Urinary bladder (tissue), 4 donors: ENCODE measurements at places on chromosomes 16 and 17. TPM values are rescaled to one million over a fixed set of nuclear protein-coding genes. Genes with fewer than 3 reads are reported as not detected.

The XYLT1 gene
- 10.1 TPM for polyA plus RNA-seq

The ARL16 gene
- 47.0 TPM for polyA plus RNA-seq

DNA sequence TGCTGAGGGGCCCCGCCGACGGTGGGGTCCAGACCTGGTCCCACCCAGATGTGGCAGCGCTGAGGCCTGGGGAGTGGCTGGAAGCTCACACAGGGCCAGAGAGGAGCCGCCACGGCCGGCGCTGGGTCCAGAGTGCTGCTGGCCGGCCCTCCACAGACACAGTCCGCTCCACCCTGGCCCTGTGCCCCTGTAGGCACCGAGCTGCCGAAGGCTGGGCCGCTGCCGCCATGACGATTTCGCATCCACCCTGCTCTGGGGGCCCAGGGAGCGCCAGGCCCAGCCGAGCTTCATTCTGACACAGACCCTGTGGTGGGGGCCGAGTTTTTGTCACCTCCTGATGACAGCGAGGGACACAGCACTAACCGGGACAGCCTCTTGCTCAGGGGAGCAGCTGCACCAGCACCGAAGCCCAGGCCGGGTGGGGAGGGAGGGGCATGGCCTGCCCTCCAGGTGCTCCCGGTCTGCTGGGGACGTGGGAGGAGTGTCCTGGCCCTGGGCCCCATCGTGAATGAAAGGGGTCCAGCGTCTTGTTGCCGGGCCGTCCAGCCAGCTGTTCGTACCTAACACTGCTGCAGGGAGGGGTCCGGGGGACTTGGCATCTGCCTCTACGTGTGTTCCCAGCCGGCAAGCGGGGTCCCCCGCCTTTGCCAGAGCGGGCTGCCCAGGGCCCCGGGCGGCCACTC lies 27.1 kb upstream of the SSTR5 start:
- DNase-seq: no peak

DNA sequence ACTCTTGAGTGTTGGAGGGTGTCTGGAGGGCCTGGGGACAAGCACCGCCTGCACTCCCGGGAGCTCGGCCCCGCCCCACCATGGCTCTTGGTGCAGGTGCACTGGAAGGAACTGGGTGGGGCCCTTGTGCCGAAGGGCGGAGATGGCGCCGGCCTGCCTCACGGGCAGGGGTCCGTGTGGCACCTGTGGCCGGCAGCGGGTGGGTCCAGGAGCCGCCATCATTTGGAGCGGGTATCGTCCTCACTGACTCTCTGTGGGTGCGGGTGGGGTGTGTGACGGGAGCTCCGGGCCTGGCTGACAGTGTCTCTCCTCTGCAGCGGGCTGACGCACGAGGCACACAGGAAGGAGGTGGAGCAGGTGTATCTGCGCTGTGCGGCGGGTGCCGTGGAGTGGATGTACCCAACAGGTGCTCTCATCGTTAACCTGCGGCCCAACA lies 5.2 kb downstream of the METRNL start:
- no peak for DNase-seq

- DNase-seq: no peak
These were observed 999 bp downstream of the MARF1 start for GRCh38 chr16:15641753-15642556.

DNA sequence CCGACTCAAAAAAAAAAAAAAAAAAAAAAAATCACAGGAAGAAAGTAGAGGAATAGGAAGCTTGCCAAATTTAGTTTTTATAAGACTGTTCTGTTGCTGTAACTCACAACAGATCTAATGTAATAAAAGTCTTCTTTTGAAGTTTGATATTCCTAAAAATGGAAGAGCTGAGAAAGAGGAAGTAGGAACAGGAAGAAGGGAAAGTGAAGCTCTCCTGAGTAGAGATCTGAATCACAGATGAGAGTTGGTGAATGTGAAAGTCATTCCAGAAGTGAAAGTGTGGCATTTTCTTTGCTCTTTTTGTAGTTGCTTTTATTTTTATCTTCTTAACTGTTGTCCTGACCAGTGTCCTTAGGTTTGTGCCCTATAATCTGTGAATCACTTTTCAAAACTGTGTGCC lies 2.1 kb downstream of the NMT1 start:
- no peak for DNase-seq

- no peak for DNase-seq
These were observed 80.0 kb upstream of the CDH5 start for GRCh38 chr16:66286527-66286926.

DNA sequence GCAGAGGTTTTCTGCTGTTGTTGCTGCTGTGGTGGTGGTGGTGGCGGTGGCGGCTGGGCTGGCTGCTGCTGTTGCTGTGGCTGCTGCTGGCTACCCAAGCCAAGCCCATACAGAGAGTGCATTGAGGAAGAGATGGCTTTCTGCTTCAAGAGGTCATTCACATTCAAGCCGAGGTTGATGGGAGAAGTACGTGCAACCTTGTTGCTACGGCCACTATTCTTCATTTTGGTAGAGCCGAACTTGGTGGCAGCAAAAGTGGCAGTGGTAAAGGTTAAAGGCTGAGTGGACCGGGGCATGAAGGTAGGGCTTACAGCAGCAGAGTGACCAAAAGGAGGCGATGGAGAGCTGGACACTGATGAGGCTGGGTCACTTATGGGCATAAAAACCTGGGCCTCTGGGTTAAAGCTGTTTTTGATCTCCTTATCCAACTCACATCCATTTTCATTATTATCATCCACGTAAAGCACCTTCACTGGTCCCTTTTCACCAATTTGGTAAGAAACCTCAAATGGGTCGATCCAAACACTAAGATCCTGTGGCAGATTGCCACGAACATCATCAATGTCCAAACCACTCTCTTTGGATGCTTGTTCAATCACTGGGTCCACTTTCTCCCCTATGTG lies 2.8 kb downstream of the TOB1 start:
- no peak for DNase-seq

GRCh38 chr17:66944351-66945146 lies 20.0 kb upstream of the CACNG4 start:
- DNase-seq: no peak

GRCh38 chr17:38891441-38891840 lies 21.6 kb downstream of the LASP1 start:
- DNase-seq: no peak

GRCh38 chr16:4372001-4372577 lies 441 bp downstream of the VASN start:
- no peak for DNase-seq

DNA sequence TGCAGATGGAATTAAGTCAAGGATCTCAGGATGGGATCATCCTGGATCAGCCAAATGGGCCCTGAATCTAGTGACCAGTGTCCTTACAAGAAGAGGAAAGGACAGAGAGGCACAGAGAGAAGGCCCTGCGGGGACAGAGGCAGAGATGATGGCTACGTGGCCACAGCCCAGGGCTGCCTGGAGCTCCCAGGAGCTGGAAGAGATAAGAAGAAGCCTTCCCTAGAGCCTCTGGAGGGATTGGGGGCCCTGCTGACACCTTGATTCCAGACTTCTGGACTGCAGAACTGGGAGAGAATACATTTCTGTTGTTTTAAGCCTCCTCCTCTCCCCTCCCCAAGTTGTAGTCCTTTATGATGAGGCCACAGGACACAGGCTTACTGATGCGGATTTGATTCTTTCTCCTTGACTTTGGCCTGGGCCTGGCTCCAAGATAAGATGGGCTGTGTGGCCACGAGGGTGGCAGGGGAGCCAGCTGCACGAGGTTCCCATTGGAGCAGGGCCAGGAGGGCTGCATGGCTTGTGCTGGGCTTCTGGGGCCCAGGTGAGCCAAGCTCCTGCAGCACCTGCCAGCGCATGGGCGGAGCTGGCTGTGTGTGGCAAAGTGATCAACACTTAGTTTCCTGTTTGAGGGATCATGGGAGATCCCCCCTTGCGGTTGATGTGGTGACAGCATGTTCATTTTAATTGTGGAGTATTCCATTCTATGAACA lies 146.1 kb downstream of the IRF8 start:
- DNase-seq: no peak

- DNase-seq: no peak
These were observed 174.2 kb downstream of the CYLD start for GRCh38 chr16:50916040-50916439.

DNA sequence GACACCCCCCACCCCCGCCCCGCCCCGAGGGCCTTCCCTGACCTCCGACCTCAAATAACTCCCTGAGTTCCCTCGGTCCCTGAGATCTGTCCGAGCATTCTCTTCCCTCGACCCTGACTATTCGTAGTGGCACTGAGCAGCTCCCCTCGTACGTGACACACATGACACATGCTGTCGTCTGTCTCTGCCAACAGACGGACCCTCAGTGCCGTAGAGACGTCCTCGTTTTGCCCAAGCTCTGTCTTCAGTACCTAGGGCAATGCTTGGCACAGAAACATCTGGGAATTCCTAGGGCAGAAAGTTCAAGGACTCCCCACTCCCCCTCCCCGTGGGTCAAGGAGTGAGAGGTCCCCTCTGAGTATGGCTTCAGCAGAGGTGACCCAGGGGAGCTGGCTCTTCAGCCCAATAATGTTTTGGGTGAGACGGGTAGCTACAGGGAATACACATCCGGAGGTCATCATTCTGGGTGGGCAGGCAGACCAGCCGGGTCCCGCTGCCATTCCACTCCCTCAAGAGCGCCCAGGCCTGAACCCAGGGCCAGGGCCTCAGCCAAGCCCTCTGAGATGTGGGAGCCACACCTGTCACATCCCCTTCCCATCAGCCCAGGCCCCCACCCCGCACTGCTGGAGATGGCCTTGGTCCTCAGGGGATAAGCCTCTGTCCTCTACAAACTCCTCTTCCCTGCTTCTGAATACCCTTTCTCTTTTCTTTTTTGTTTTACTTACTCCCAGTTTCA lies 671 bp upstream of the FADS6 start:
- no peak for DNase-seq

DNA sequence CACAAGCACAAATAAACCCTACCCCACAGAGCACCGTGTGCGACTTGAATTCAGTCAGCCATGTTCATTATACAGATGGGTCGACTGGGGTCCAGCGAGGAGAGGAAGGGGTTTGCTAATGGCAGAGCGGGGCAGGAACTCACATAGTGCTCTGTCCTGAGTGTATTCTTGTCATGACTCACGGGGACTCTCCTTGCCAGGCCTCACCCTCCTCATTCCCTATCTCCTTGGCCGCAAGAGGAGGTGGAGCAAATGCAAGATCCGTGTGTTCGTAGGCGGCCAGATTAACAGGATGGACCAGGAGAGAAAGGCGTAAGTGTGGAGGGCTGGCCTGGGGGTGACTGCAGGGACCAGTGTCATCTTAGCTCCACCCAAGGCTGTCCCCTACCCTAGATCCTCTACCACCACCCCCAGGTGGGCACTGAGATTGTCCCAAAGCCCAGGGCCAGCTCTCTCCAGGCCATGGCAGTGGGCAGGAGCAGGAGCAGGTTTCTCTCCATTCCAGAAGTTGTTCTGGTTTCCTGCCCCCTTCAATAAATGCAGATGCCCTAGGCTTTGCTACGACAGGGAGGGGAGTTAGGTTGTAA lies 29.4 kb downstream of the SLC12A3 start:
- no peak for DNase-seq
